ENCODE measurements at places on chromosomes 4 and X. TPM values are rescaled to one million over a fixed set of nuclear protein-coding genes. Genes with fewer than 3 reads are reported as not detected.

CXCL11 gene
- total RNA-seq: not detected

ASMT gene
- not detected for total RNA-seq

AADAT gene
- total RNA-seq: 2.8 TPM

XKRX gene
- 0.21 TPM for total RNA-seq

CSN1S1 gene
- total RNA-seq: not detected

STK26 gene
- total RNA-seq: 44.2 TPM

NSD2 gene
- total RNA-seq: 116 TPM

UGT2A1 gene
- not detected for total RNA-seq

SLC25A5 gene
- 709 TPM for total RNA-seq

CC2D2A gene
- 3.6 TPM for total RNA-seq

SERPINA7 gene
- 0.15 TPM for total RNA-seq

SPANXC gene
- not detected for total RNA-seq

CXCL9 gene
- not detected for total RNA-seq

MAP7D2 gene
- total RNA-seq: 7.6 TPM

P2RY4 gene
- not detected for total RNA-seq

HS3ST1 gene
- 0.21 TPM for total RNA-seq

TMSB15C gene
- 2.1 TPM for total RNA-seq

NDST4 gene
- total RNA-seq: 0.13 TPM

NUDT11 gene
- total RNA-seq: 11.9 TPM
